GDM1 (cell line): ENCODE measurements at places on chromosomes 2 and 18.
A peak's percentile ranks its signal among the peaks of the same experiment; 100 is the strongest.

- DNase-seq, result no peak
Observed at GRCh38 chr2:169906731-169907130, 79.5 kb downstream of the UBR3 start.

- DNase-seq, result peak; percentile 10
Observed at GRCh38 chr2:126662621-126663020, 6.7 kb downstream of the GYPC start.

DNA sequence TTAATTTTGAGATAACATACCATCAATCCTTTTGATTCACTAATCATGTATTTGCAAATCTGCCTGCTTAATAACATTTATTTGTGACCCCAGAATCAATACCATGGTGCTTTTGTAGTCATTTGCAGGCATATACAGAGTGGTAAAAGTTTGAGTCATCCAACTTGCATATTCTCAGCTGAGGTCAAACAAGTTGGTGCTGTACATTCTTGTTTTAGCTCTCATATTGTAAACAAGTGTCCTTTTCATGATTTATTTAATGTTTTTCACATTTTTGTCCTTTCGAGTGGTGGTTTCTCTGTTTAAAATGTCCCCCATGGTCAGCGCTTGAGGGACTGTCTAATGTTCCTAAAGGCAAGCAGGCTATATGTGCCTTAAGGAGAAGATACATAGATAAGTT, 17.5 kb downstream of the RAB27B start:
- DNase-seq, result no peak

DNA sequence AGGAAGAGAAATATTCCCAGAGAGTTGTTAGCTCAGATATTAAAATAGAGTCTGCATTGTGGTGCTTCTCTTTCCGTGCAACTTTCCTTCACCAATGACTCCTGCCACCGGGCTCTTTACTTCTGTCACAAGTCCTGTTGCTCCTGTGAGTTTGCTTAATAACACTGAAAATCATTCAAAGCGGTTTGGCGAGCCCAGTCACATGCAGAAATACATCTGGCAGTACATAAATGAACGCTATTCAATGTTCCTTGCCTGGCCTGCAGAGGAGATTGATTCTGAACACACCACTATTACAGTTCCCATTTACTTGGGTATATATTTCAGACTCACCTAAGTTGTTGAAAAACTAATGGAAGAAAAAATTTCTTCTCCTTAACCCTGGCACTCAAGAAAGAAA, 276.6 kb downstream of the ZNF521 start:
- no peak for DNase-seq
